IMR-90 (cell line): ENCODE measurements at places on chromosomes 4 and X. TPM values are rescaled to one million over a fixed set of nuclear protein-coding genes. Genes with fewer than 3 reads are reported as not detected.
A peak's percentile ranks its signal among the peaks of the same experiment; 100 is the strongest.

DNA sequence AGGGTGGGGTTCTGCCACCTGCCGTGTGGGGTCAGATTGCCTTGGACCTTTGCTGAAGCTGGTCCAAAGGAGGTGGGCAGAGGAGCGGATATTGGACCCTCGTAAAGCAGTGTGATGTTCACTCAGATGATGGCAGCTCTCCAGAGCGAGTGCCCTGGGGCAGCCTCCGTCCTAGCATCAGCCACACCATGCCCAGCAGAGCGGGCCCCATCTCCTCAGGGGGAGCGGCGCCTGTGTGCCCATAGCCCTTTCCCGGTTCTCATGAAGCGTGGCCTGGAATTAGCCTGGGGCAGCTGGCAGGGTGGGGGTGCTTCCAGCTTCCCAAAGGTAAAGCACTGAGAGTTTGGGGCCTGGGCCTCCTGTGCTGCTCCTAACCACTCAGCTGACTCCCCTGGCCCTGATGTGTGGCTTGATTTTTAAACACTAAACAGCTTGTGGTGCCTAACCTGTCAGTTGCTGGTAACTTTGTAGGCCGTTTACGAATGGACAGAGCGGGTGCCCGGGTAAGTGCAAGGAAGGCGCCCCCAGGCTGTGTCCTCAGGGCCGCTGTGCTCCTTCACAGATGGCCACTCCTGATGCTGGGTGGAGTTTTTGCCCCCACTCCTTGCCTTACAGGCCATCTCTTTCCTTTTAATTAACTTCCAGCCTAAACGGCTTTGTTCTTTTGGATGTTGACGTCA, 36.0 kb downstream of the NOP14 start:
- no peak for DNase-seq
- no peak overlapping the region for H3K27ac ChIP-seq
- no peaks in the 10 kb centered on the region for H3K27me3 ChIP-seq
- H3K4me3 ChIP-seq: no peak overlapping the region
- peaks cover 4% of the 10 kb centered on the region; the same call in 1 of the 2 replicates for H3K4me1 ChIP-seq
- peaks cover 84% of the 10 kb centered on the region for H3K36me3 ChIP-seq

DNA sequence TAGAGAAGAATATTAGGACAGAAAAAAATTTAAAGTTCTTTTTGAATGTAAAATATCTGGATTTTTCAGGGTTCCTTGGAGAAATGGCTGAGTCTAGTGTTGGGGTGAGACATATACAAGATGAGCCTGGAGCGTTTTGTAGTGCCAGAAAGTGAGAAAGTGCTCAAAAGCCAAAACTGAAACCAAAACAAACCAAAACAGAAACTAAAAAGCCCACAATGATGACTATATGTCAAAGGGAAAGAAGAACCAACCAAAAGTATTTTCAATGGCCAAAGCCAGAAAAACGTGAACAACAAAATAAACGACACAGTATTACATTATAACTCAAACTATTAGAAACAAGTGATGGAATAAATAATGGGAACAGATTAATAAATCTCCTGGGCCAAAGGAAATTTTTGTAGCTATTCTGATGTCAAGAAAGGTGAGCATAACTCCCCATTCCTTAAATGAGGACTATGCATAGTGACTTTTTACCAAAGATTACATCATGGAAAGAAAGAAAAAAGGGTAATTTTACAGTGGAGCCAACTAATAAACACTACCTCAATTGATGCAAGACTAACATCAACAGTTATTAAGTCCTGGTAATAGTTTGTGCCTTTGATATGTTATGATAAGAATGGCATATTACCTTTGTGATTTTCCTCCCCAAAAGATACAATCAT, 1137.6 kb downstream of the C4orf33 start:
- DNase-seq: no peak
- H3K4me1 ChIP-seq: no peaks in the 10 kb centered on the region
- H3K27ac ChIP-seq: no peak overlapping the region

DNA sequence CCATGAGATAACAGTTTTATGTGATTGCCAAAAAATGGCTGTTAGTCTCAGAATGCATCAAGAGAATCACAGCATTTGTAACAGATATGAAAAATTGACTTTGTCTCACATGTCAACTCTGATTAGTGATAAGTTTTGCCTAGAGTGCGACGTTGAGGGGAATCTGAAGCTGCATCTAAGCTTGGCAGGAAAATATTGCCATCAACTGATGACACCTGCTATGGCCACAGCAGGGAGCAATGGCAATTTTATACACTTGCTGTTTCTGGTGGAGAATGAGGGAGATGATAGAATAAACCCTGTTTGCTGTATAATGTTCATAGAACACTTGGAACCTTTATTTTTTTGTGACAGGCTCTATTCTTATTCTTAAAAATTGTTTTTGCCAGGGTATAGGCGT, 205.4 kb upstream of the GNPDA2 start:
- no peak overlapping the region for H3K27ac ChIP-seq
- no peak for DNase-seq
- H3K4me1 ChIP-seq: no peaks in the 10 kb centered on the region
- no peaks in the 10 kb centered on the region for H3K36me3 ChIP-seq
- H3K27me3 ChIP-seq: no peaks in the 10 kb centered on the region

GRCh38 chr4:139556724-139557555, 921 bp upstream of the SETD7 start:
- H3K27ac ChIP-seq: peak overlapping the region; percentile 90
- H3K4me1 ChIP-seq: peaks cover 8% of the 10 kb centered on the region; the same call in 1 of the 2 replicates
- H3K27me3 ChIP-seq: peaks cover 20% of the 10 kb centered on the region
- H3K4me3 ChIP-seq: peak overlapping the region; percentile 64
- DNase-seq: no peak
- no peaks in the 10 kb centered on the region for H3K36me3 ChIP-seq

DNA sequence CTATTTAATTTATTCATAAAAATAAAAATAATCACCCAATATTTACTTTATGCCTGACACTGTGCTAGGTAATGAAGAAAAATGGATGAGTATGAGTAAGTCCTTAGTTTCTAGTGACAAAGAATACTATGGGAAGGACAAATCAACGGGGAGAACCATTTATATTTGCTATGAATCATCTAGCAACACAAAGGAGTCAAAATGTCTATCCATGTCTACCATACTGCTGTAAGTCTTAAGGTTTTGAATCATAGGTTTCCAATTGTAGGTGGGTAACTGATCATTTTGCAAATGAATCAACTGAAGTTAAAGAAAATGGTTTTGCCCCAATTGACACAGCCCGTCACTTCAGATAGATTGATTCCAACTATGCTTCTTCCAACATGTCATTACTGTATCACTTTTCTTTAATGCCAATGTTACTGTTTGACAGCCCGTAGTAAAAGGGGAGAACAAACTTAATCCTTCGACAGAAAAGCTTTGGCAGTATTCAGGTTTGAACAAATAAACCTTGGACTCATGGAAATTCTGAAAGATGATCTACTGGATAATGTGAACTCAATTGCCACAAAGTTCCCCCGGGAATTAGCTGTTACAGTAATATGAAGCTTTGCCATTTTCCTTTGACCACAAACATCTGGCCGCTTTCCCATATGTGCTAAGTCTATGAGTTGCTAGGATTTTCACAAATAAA, 3.2 kb downstream of the TDO2 start:
- H3K4me3 ChIP-seq: no peak overlapping the region
- peaks cover 2% of the 10 kb centered on the region; the same call in 1 of the 2 replicates for H3K27me3 ChIP-seq
- H3K36me3 ChIP-seq: no peaks in the 10 kb centered on the region
- H3K27ac ChIP-seq: no peak overlapping the region; the same call in 1 of the 2 replicates
- peak; percentile 99 for DNase-seq

- H3K27ac ChIP-seq: no peak overlapping the region
- no peak overlapping the region for H3K4me3 ChIP-seq
- no peaks in the 10 kb centered on the region for H3K36me3 ChIP-seq
- no peaks in the 10 kb centered on the region for H3K27me3 ChIP-seq
Observed at GRCh38 chr4:54586320-54586955, 71.3 kb upstream of the KIT start.

ATP6AP2 gene
- total RNA-seq: 61.4 and 76.2 TPM in 2 replicates

GRCh38 chrX:119226446-119226845, 9.6 kb upstream of the PGRMC1 start:
- no peaks in the 10 kb centered on the region for H3K4me1 ChIP-seq
- DNase-seq: no peak

ASB9 gene
- 0.28 and 0.36 TPM in 2 replicates for total RNA-seq

DNA sequence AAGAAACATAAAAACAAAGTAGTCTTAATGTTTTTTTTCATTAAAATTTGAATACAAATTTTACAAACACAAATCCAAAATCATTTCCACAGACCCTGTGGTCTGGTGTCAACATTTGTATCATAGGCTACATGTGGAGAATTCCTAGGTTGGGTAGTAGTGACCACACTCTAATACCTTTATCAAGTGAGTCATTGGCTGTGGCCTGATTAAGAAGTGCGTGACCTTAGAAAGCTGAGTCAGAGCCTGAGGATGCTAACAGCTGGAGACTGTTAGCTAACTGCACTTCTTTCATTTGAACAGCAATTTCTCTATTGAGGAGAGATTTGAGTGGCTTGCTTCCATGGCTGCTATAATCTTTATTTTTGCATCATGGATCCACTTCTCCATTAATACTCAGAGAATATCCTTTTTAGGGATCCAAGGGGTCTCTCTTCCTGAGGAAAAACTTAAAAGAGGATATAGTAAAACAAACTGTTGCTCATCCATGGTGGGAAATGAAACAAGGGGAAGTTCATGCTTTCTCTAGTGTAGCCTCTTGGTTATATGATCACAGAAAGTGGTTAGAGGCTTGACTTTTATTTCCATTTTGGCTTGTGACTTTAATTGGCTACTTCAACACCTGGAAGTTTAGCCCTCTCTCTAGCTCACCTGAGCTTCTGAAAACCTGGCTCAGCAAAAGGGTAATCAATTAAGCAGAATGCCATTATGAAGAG, 335.8 kb downstream of the PABPC4L start:
- peak overlapping the region; percentile 78 for H3K27ac ChIP-seq
- DNase-seq: peak; percentile 99
- H3K36me3 ChIP-seq: no peaks in the 10 kb centered on the region
- H3K4me3 ChIP-seq: no peak overlapping the region

- DNase-seq: peak; percentile 10
- H3K27ac ChIP-seq: no peak overlapping the region
- peaks cover 21% of the 10 kb centered on the region for H3K36me3 ChIP-seq
- peaks cover 3% of the 10 kb centered on the region; the same call in 1 of the 2 replicates for H3K4me1 ChIP-seq
Observed at GRCh38 chrX:154013614-154014360, 5.9 kb downstream of the IRAK1 start.

DNA sequence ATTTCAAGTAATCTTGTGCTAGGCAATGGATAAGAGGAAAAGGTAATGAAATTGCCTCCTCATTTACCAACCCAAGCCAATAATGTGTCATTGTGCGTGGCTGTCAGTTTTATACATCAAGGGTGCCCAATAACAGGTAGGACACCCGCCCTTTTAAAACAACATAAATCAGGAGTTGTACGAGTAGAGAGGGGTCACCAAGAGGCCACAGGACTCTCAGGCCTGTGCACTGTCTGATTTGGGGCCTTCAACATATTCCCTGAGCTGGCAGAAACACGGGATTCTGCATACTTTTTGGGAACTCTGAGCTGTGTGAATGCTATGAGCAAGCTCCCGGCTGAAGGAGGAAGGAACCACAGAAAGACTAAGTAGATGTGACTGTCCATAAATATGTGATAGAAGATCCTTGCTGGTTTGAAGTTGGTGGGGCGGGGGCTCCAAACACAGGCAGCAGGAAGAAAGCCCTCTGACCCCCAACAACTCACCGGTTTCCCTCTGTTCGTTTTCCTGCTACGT, 82.7 kb upstream of the MAML3 start:
- no peak overlapping the region for H3K4me3 ChIP-seq
- H3K27me3 ChIP-seq: no peaks in the 10 kb centered on the region
- H3K27ac ChIP-seq: peak overlapping the region; percentile 48; the same call in 1 of the 2 replicates
- H3K36me3 ChIP-seq: no peaks in the 10 kb centered on the region

DNA sequence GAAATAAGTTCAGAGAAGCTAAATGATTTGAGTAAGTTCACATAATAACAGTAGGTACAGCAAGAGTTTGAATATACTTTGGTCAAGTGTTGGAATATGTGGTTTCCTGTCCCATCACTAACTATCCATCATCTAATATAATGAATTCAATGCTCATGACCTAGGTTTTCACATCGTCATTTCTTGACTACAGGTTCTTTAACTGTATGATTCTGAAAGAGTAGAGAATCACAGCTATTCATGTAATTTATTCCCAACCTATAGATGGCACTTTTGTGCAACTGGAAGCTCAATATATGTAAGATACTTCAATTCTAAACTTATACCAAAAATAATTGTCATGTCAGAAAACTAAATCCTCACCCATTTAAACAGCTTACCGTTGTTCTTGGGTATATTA, 53.1 kb downstream of the TIGD2 start:
- no peak overlapping the region for H3K27ac ChIP-seq
- no peaks in the 10 kb centered on the region for H3K36me3 ChIP-seq

VCX3B gene
- not detected in 2 replicates for total RNA-seq

ZFP92 gene
- under 0.01 TPM in 2 replicates for total RNA-seq

DNA sequence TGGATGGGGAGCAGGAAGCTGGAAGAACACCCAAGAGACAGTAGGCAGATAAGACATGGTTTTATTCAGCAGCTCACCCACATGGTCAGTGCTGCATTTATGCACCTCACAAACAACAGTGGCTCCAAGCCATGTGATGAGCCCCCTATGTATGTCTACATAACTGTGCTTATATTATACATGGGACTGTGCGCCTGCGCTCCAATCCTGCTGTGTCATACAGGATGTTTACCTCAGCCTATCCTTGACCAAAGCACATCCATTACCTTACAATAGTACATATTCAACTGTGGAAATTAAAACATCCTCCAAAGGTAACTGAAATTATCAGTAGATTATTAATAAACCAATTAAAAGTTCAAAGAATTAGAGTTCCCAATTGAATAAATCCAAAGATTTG, 44.1 kb upstream of the SGMS2 start:
- no peaks in the 10 kb centered on the region for H3K36me3 ChIP-seq
- no peaks in the 10 kb centered on the region for H3K4me1 ChIP-seq
- no peak overlapping the region for H3K27ac ChIP-seq
- H3K4me3 ChIP-seq: no peak overlapping the region

LDB2 gene
- 92.8 and 116 TPM in 2 replicates for total RNA-seq

GRCh38 chr4:37927434-37927833, 32.8 kb upstream of the PTTG2 start:
- H3K4me3 ChIP-seq: no peak overlapping the region
- no peaks in the 10 kb centered on the region for H3K36me3 ChIP-seq
- DNase-seq: no peak
- H3K4me1 ChIP-seq: no peaks in the 10 kb centered on the region
- peaks cover 35% of the 10 kb centered on the region for H3K27me3 ChIP-seq

- peak overlapping the region; percentile 88 for H3K27ac ChIP-seq
- peaks cover 25% of the 10 kb centered on the region for H3K4me1 ChIP-seq
- DNase-seq: no peak
- H3K36me3 ChIP-seq: no peaks in the 10 kb centered on the region
Observed at GRCh38 chr4:26048950-26049349, 134.9 kb downstream of the SMIM20 start.

DNA sequence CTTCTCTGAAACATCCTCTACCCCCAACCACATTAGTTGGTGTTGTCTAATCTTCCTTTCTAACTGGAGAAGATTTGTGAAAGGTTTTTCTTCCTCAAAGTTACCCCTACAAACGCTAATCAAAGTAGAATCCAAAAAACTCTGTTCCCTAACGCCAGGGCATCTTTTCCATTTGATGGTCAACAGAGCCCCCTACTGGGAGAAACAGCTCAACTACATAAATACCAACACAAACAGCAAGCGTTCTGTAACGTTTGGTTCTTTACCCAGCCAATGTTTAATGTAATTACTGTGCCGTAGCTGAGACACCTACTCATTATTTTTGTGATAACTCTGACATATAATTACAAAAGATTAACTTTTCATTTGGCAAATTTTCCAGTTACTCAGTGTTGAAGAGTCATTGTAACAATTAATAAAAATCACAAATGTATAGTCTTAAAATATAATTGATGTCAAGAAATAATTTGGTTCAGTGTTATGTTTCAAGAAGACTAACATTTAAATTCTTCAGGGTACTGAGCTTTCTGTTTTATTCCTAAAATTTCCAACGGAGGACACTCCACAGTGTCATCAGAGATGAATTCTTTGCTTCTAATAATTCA, 94.9 kb upstream of the TBC1D9 start:
- no peaks in the 10 kb centered on the region for H3K36me3 ChIP-seq
- H3K27ac ChIP-seq: no peak overlapping the region
- H3K4me1 ChIP-seq: no peaks in the 10 kb centered on the region
- H3K27me3 ChIP-seq: peaks cover 12% of the 10 kb centered on the region
- no peak overlapping the region for H3K4me3 ChIP-seq
